ENCODE measurements at places on chromosomes 12 and 14. TPM values are rescaled to one million over a fixed set of nuclear protein-coding genes. Genes with fewer than 3 reads are reported as not detected.

DNA sequence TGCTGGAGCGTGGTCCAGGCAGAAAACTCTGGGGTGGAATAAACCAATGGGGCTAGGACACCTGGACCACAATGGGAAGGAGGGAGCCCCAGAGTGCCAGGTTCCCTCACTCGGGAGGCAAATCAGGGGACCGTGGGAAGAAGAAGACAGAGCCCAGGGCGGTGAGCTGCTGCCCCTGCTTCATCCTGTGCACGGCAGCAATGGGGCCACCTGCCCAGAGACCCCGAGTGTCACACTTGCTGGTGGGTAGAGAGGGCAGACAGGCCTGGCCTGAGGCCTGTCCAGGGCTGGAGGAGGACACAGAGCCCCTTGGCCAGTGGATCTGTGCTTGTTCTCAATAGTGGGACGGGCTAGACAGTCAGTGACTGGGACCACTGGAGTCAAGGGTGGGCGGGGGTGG is 58.2 kb downstream of the DIO3 start:
- no peak for DNase-seq
- H3K36me3 ChIP-seq: no peaks in the 10 kb centered on the region
- peaks cover 11% of the 10 kb centered on the region for H3K4me1 ChIP-seq
- no peak overlapping the region for H3K4me3 ChIP-seq
- no peaks in the 10 kb centered on the region for H3K27me3 ChIP-seq
- no peak overlapping the region for H3K27ac ChIP-seq

DNA sequence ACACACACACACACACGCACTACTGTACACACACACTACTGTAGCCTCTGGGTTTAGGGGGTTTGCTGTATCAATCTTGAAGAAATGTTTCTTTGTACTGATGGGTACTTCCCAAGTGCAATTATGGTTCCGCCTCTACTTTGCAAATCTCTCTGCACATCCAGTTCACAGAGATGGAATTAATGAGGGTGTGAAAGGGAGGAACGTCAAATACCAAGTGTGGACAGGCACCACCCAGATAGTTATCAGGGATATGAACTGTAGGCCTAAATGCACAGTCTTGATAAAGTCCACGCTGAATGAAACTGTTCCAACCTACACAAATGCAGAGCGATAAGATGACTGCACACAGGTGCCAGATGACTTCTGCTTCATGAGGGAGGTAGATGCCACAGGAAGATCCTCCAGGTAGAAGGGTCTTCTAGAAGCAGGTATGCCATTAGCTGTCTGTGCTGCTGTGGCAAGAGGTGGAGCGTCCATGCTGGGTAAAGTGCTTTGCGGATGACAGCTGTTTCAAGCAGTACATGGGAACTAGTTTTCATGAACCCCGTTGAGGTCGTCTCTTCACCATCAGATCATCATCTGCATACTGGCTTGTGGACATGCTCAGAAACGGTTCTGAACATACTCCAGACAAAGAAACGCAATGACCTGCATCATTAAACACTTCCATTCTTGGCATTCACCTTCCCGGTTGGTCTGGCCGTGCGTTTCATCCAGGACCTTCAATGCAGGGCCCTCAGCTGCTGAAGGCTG is 314.3 kb upstream of the RTL1 start:
- no peak overlapping the region for H3K27ac ChIP-seq
- H3K36me3 ChIP-seq: no peaks in the 10 kb centered on the region
- no peak overlapping the region for H3K4me3 ChIP-seq
- H3K4me1 ChIP-seq: peaks cover 6% of the 10 kb centered on the region
- no peak for DNase-seq
- peaks cover 12% of the 10 kb centered on the region for H3K27me3 ChIP-seq

- H3K27ac ChIP-seq: no peak overlapping the region
- H3K4me3 ChIP-seq: no peak overlapping the region
- H3K36me3 ChIP-seq: peaks cover 22% of the 10 kb centered on the region
- H3K27me3 ChIP-seq: no peaks in the 10 kb centered on the region
Measured at GRCh38 chr12:125105600-125105999, 40.4 kb downstream of the AACS start.

GRCh38 chr12:125069616-125070015 is 4.4 kb downstream of the AACS start:
- H3K4me3 ChIP-seq: no peak overlapping the region
- DNase-seq: no peak
- H3K4me1 ChIP-seq: peaks cover 15% of the 10 kb centered on the region
- H3K27me3 ChIP-seq: no peaks in the 10 kb centered on the region
- H3K36me3 ChIP-seq: no peaks in the 10 kb centered on the region
- H3K27ac ChIP-seq: no peak overlapping the region

DNA sequence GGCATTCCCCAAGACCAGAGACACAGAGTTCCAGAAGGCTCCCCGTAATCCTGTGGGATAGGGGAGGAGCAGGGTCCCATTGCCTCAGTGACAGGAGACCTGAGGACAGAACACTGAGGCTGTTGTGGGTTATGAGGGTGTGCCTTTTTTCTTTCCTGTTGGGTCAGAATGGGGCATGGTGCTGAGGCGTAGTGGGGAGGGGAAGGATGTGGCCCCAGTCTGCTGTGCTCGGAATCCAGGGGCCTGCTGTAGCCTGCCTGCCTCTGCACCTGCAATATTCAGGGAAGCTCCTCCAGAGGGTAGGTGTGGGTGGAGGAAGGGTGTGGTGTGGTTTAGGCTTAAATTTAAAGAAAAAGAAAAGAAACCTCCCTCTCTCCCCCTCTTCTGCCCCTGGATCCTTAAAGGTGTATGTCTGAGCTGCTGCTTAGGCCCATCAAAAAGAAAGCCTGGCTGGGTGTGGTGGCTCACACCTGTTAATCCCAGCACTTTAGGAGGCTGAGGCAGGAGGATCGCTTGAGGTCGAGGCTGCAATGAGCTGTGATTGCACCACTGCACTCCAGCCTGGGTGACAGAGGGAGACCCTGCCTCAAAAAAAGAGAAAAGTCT is 18.7 kb downstream of the PLEKHG3 start:
- H3K36me3 ChIP-seq: peaks cover 6% of the 10 kb centered on the region
- no peak overlapping the region for H3K4me3 ChIP-seq
- peaks cover 50% of the 10 kb centered on the region for H3K4me1 ChIP-seq
- H3K27ac ChIP-seq: no peak overlapping the region

Gene SLC39A9
- 31.0 TPM for polyA plus RNA-seq

All from H1 (cell line).